ENCODE measurements at places on chromosomes 16 and 17.

DNA sequence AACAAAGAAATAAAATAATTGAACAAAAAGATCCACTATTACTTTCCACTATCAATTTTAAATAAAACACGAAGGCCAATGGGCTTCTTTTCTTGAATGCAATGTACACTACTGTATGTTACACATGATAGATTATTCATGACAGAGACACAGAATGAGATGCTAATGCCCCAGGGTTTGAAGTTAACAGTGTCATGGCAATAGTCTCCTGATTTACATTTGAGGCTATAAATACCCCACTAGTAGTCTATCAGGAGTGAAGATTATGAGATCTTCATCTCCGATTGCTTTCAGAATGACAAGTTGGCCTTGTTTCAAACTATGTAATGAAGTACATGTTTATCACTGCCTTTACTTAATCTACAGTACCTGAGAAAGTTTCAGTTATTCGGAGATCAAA, 84.4 kb downstream of the RPGRIP1L start:
- no peak for DNase-seq

DNA sequence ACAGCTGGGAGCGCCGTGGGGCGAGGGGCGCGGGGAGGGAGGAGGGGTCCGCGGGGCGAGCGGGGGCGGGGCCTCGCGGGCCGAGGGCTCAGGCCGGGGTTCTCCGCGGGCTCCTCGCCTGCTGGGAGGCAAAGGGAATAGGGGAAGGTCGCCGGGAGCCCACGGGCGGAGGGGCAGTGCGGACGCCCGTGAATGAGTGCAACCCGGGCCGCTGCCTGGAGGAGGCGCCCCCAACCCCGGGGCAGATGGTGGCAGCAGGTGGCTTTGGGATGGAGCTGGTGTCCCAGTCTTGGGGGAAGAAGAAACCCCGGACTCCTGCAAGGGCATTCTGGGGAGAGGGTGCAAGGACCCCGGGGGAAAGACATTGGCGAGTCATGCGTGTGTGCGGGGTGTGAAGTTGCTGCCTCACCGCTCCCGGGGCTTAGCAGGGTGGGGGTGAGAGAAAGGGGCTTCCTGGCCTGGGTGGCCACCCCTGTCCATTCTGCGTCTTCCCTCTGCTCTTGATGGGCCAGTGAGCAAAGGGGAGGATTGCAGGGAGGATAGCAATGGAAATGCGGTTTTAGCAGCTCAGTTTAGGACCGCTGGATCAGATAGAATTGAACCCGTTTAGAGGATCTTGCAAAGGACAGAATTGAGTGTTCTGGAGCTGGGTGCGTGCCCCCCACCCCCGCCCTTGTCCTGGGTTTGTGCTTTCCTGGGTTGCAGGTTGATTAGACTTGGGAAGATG, 526 bp downstream of the KIAA0513 start:
- DNase-seq: no peak

GRCh38 chr17:44309472-44309871, 1.1 kb downstream of the RUNDC3A start:
- DNase-seq: no peak

DNA sequence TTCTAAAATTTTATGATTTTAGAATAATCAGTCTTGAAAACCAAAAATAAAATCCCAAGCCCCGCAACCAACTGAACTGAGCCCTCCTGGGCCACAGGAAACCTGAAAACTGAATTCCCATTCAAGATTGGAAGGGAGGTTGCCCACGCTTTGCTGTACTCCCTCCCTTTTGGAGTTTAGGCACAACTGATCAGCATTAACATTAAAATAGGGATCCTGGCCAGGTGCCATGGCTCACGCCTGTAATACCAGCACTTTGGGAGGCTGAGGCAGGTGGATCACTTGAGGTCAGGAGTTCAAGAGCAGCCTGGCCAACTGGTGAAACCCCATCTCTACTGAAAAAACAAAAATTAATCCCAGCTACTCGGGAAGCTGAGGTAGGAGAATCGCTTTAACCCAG, 52.7 kb upstream of the NETO2 start:
- no peak for DNase-seq

- no peak for DNase-seq
Observed at GRCh38 chr17:76982408-76983074, 114.3 kb downstream of the MGAT5B start.

DNA sequence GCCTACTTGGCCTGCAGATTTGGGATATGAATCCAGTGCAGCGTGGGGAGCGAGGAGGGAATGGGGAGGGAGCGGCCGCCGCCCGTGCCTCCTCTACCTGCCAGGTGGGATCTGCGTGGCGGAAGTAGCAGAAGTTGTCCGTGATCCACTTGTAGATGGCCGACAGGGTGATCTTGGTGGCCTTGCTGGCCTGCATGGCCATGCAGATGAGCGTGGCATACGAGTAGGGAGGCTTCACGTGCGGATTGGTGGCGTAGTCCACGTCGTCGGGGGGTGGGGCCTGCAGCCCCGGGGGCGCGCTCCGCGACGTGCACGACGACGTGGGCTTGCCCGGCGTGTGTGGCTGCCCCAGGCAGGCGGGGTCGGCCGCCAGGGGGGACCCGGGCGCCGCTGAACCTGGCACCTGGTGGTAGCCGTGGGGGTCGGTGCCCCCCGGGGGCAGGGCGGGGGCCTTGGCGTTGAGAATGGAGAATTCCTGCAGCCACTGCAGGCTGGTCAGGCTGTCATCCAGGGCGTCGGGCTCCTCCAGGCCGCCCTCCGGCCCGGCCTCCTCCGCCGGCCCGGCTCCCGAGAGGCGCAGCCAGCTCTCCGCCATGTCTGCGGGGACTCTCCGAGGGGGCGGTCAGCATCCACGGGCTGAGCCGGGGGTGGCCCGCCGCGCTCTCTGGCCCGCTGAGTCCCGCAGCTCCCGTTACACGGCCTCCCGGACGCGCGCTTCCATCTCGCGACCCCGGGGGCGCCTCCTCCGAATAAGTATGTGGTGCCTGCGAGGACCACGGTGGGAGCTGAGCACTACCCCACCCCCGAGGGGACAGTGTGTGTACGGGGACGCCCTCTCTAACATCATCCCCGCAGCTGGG, 1.0 kb downstream of the FOXJ1 start:
- DNase-seq: peak; percentile 69

- DNase-seq: no peak
Observed at GRCh38 chr16:57708168-57708567, 13.6 kb downstream of the DRC7 start.

DNA sequence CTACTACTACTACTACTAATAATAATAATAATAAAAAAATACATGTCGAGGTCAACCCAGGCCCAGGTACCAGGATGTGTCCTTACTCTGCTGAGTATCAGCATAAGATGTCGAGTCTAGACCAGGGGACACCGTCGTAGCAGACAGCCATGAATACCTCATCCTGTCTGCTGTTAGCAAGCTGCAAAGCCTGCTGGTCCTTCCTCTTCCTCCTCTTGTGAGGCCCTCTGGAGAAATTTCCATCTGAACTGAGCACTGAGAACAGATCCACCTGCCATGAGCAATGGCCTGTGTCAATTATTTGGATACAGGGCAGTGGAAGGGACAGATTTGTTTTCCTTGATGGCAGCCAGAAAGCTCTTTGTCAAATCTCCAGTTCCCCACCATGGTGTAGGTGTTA, 168.5 kb downstream of the XYLT1 start:
- DNase-seq: no peak

DNA sequence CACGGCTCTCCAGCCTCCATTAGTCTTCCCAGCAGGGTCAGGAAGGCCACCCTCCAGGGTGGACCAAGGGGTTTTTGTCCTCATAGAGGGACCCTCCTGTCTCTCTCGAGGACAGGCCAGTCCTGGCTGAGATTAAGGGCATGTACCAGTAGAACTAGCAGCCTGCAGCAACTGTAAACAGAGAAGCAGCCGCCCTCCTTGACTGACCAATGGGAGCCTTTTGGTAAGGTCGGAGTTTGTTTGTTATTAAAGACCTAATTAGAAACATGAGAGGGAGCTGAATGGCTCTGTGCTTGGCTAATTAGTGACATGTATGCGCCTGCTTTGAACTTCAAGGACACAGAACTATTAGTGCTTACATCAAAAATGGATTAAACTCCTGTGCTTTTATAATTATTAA, 80.0 kb downstream of the CCDC182 start:
- peak; percentile 66 for DNase-seq

DNA sequence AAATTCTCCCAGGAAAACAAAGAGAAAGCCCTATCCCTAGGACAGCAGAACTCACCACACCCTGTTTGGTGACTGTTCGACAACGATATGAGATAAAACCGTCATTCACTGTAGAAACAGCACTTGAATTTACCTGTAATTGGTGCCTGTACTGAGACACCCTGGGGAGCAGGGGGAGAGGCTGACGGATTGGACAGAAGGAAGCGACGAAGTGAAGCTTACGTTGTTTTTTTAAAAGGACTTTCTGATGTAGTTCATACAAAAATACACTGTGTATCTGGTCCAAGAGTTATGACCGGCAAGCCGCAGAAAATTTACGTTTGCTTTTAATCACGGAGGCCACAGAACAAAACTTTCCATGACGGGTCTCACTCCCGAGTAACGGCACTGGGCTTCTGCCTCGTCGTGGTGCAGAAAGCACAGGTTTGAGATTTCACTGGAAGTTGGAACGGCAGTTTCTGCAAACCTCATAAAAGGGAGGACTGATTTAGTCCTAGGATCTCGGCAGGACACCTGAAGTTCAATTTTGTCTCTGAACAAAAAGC, 9.7 kb downstream of the NXN start:
- peak; percentile 79 for DNase-seq

DNA sequence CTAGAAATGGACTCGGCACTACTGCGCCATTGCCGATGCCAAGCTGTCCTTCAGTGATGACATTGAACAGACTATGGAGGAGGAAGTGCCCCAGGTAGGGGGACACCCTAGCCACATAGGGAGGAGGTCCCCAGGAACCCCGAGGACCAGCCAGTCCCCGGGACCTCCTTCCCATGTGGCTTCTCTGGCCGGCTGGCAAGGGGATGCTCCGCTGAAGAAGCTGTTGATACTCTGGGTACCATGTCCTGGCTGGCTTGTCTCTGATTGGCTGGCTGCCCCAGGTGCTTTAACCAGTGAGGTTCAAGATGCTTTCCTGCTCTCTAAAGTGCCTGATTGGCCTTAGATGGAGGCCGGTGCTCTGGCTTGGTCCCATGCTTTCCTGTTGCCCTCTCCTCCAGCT, 103.6 kb downstream of the SDR42E1 start:
- no peak for DNase-seq

GRCh38 chr16:85029981-85030401, 2.4 kb downstream of the KIAA0513 start:
- DNase-seq: no peak

DNA sequence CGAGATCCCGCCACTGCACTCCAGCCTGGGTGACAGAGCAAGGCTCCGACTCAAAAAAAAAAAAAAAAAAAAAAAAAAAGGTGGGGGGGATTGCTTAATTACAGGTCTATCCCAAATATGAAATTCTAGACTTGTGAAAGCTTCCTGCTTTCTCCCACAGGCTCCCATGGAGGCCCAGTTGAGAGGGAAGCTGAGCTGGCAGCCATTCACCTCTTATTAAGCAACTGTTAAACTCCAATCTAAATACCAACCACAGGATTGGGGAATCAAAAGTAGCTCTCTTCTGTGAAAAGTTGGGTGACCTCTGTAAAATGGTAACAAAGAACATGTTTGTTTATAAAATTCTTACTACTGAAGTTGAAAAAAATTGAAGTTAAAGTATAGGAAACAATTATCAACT, 45.8 kb upstream of the STAC2 start:
- DNase-seq: no peak

- DNase-seq: no peak
Observed at GRCh38 chr17:80348551-80349150, 66.3 kb upstream of the ENDOV start.

- DNase-seq: no peak
Observed at GRCh38 chr16:84082110-84082509, 34.6 kb downstream of the MBTPS1 start.

GRCh38 chr17:81239714-81240555, 817 bp downstream of the NDUFAF8 start:
- DNase-seq: peak; percentile 39

DNA sequence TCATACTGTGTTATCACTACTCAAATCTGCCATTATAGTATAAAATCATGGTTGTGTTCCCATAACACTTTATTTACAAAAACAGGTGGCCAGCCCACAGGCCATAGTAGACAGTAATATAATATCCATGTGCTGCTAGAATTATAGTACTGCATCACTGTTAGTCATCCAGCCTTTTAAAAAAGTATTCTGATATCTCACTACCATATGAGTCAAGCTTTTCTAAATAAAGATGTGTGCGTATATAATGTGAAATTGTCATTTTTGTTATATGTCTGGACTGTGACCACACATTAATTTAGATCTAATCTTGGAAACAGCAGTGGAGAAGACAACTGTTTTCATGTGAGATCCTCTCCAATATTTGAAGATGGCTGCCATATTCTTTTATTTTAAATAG, 1049.1 kb upstream of the GOT2 start:
- no peak for DNase-seq

- no peak for DNase-seq
Observed at GRCh38 chr17:11539637-11540036, 58.6 kb upstream of the DNAH9 start.

- no peak for DNase-seq
Observed at GRCh38 chr17:35291802-35292201, 48.9 kb downstream of the SLFN5 start.

DNA sequence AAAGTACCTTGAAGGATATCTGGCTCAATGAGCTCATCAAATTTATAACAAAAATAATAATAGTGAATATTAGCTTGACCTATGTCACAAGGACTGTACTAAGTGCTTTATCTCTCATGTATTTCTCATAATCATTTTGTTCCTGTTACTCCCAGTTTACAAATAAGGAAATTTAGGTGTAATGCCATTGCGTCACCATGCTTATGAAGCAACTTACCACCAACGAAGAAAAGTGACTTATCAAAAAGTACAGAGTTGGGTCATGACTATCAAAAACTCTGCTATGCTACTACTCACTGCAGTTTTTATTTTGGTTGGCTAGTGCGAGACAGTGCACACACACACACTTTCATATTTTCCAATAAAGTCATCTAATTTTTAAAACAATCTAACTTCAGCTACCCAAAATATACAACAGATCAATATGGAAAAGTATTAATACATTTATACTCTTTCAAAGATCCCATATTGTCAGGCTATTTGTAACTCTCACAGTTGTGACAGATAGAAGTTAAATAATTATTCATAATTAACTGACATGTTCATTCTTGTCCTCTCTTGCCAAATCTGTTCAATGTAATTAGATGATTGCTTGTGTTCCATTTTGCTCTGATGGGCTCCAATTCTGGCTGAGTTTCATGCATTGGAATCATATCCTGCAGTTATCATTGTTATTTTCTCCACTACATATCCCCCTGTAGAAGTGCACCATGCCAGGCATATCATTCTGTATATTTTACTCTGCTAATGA, 119.4 kb downstream of the KCNJ2 start:
- DNase-seq: no peak

DNA sequence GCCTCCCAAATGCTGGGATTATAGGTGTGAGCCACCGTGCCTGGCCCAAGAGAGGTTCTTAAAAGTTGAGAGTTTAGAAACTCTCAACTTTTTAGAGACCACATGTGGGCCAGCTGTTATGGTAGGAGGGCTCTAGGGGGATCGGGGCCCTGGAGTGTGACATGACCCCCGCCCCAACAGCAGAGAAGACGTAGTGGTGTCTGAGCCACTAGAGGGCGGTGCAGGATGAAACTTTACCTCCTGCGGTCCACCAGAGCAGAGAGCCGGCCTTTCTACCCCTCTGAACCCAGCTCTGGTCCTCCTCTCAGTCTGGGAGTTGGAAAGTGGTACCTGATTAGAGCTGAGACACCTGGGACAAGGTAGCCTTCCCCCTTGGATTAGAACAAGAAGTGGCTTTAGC, 7.4 kb downstream of the CDK5RAP3 start:
- DNase-seq: peak; percentile 67

- DNase-seq: no peak
Observed at GRCh38 chr16:4431023-4431422, 5.4 kb downstream of the DNAJA3 start.
